Jurkat, Clone E6-1 (cell line): ENCODE measurements at places on chromosomes 6 and 20.

GRCh38 chr20:63519668-63520503 is 679 bp upstream of the PPDPF start:
- DNase-seq, result no peak

DNA sequence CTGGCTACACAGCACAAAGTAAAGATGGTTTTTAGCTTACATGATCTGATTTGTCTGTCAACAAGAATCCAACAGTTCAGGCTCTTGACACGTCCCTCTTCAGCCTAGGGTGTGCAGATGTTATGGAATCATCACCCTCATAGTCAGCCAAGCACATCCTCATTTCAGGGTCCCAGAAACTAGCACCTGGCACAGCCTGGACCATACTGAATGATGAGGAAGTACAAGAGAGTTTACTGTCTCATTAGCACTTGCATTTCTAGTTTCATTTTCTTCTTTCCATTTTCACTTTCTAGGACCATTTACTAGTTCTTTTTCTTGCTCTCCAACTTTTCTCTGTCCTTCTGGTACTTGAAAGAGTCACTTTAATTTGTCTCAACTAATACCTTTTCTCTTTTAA is 6.5 kb downstream of the RIPOR2 start:
- DNase-seq, result no peak

DNA sequence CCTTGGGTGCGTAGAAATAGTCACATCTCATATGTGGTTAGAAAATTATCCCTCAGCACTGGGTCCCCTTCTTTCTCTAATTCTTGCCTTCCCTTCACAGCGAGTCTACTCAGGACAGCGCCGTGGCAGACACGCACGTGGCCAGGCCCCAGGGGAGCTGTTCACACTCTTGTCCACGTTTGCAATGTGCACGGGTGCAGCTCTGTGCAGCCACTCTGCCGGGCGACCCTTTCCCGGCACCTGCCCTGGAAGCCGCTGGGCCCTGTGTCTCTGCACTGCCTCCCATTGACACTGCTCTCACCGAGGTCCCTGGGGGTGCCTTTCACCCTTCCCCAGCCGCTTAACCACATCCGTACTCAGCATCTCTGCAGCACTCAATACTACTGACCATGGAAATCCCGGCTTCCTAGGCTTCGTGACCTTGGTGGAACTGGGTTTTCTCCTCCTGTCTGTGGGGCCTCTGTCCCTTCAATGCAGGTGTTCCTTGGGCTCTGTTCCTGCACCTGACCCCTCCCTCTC is 104.9 kb downstream of the DACT2 start:
- DNase-seq, result no peak

GRCh38 chr6:4780360-4780812 is 4.2 kb downstream of the CDYL start:
- no peak for DNase-seq

DNA sequence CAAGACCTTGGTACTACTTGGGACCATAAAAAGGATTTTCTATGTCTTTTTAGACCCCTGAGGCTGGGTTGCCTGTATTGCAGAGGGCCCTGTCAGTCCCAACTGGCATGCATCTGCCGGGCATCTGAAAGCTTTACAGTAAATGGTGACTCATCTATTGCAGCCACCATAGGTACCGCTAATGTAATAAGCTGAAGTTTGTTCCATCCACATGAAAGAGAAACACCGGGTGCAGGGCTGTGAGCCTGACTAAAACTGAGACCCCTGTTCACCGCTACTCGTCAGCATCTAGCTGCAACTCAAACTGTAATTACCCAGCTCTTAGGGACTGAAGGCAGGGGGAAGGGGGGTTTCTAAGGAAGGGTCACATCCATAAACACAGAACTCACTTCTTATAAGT is 49.5 kb downstream of the TRERF1 start:
- peak; percentile 26 for DNase-seq

- no peak for DNase-seq
Observed at GRCh38 chr6:81769824-81770223, 17.3 kb upstream of the TENT5A start.

DNA sequence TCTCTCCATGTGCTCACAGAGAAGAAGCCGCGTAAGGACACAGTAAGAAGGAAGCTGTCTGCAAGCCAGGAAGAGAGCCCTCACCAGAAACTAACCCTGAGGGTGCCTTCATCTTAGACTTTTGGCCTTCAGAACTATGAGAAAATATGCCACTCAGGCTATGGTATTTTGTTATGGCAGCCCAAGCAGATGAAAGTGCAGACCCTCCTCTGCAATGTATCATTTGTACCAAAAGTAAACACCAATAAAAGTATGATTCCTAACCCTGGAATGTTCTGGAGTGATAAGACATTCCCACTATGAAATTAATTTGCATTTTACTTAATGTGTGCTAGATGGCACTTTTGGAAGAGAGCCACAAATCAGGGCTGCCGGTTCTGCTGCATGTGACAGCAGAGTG is 594.3 kb downstream of the UTRN start:
- DNase-seq, result no peak

DNA sequence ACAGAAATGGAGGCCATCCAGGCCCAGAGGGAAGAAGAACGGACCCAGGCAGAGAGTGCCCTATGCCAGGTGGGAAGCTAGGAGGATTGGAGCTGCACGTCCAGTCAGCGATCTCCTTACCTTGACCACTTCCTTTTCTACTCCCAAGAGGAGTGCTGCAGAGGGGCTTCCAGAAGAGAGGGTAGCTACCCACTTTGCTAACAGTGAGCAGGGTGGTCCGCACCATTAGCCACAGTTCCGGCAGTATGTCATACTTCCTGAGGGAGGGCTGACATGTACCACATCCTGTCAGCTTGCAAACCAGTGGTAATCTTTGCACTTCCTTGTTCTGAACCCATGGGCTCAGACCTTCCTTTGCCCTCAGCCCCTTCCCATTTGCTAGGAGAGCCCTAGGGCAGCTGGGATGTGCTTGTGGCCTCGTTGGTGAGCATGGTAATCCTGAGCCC is 35.4 kb downstream of the CEP250 start:
- DNase-seq, result peak; percentile 86

- peak; percentile 48 for DNase-seq
Observed at GRCh38 chr20:33663161-33664084, 1.3 kb downstream of the C20orf144 start.

DNA sequence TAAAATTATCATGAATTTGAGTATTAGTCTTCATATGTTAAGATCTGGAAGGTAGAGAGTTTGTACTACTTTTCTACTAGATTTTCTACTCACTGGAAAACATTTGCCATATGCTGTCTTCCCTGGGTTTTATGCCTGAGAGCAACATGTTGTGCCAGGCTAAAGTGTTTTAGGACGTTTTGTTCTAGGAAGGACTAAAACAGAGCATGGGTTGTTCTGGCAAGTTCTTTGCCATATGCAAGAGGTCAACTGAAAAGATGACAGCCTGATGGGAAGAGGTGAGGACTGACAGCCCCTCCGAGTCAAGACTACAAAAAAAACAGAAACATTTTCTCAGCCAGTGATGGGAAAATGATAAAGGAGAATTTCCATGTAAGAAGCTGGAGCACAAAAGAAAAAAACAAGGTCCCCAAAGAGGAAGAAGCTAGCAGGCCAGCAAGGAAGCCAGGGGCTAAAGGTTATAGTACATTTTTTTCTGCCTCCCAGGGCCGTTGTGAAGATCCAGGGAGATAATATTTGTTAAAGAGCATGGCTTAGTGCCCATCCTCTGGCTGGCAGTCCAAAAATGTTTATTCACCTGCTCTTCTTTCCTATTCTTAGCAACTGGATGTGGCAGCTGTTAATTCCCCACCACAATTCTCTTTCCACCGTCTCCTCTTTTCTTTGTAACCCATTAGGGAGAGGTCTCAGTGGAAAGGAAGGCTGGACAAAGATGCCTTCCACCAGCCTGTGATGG is 7.8 kb downstream of the SCGN start:
- DNase-seq, result no peak

DNA sequence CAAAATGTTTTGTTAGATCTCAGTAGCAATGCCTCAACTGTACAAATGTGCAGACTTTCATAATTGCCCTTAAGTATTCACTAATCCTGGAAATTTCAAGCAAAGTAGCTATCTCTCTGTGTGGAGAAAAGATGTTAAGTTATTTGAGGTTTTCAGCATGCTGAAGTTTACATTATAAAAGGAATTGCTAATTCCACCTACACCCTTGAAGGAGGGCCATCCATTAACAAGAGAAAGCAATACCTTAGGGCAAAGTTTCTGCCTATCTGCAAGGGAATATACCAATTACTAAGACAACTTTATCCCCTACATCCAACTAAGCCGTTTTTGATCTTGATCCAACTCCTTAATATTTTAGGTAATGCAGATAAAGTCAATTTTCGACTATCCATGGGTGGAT is 380.7 kb upstream of the BTBD3 start:
- no peak for DNase-seq

DNA sequence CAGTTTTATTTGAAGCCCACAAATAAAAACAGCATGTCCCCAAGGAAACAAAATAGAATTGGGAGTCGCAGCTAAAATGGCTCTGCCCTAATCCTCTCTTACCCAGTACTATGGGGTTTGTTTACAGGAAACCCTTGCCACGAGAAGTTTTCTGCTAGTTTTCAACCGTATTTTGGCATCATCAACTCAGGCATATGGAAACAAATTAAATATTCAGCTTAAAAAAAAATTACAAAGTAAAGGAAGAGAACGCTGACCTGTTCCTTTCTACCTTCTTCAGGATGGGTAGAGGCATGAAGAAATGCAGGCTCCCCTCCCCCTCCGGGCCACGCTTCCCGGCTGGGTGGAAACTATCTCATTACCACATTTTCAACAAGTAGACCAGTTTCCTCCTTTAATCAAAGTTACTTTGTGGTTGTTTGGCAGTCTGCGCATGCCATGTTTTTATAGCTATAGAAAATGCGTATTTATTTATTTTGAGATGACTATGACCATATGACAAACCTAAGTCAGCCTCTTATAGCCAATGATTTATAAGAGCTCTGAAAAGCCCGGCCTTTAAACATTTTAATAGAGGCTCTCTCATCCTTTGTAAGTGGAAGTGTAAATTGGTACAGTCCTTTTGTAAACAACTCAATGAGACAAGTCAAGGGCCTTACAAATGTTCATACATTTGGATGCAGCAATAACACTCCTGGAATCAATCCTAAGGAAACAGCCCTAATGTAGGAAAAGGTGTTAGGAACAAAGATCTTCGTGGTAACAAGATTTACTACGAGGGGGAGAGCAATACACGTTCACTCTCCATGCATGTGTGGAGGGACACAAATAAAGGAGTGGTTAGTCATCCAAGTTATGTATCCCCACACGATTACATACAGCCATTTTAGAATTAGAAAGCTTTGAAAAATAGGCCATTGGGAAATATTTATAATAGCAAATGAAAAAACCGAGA is 16.1 kb upstream of the ZNF217 start:
- peak; percentile 79 for DNase-seq

- no peak for DNase-seq
Observed at GRCh38 chr20:48403167-48403761, 424.5 kb downstream of the PREX1 start.

DNA sequence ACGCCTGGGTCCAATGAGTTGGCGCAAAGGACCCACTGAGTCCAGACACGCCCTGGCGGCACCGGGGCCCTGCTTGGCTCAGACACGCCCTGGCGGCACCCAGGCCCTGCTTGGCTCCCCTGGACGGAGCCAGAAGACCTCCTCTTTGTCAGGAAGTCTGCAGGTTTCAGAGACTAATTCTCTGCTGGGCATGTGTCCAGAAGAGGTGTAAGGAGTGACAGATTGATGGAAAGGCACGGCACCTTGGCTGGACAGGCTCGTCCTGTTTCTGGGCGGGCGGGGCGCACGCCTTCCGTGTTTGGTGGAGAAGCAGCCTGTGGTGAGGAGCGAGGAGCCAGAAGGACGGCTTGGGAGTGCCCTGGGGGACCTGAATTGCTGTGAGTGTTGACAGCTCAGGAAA is 23.1 kb upstream of the DACT2 start:
- no peak for DNase-seq

- DNase-seq, result peak; percentile 15
Observed at GRCh38 chr6:136526196-136526930, 23.9 kb downstream of the MAP7 start.

DNA sequence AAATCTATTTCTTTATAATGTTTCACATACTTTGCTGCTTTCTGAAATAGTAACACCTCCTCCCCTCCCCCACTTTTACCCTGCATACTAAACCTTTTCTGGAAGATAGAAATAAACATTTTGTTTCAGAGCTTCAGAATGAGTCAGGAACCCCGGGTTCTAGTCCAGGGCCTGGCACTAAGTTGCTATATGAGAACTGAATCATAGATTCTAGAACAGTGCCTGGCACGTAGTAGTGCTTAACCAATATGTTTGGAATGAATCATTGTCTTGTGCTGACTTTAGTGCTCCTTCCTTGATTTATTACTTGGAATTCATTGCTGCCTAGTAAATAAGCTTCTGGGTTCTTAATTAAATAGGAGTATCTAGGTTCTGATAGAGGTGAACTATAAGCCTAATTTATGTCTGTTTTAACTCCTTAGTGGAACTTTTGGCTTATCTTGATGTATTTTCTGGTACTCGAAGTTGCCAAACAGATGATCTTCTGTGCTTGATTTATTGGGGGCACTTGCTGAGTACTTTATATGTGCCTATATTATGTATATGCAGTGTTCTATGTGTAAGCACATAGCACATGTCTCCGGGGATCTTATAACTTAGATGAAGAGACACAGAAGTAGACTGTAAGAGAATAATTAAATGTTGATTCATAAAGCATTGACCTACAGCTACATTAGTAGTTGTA is 18.6 kb downstream of the TAB2 start:
- no peak for DNase-seq

GRCh38 chr20:40782043-40782368 is 93.0 kb upstream of the MAFB start:
- no peak for DNase-seq

- no peak for DNase-seq
Observed at GRCh38 chr6:129498541-129498940, 211.4 kb downstream of the ARHGAP18 start.

- DNase-seq, result no peak
Observed at GRCh38 chr20:44187772-44188709, 1.1 kb upstream of the JPH2 start.

DNA sequence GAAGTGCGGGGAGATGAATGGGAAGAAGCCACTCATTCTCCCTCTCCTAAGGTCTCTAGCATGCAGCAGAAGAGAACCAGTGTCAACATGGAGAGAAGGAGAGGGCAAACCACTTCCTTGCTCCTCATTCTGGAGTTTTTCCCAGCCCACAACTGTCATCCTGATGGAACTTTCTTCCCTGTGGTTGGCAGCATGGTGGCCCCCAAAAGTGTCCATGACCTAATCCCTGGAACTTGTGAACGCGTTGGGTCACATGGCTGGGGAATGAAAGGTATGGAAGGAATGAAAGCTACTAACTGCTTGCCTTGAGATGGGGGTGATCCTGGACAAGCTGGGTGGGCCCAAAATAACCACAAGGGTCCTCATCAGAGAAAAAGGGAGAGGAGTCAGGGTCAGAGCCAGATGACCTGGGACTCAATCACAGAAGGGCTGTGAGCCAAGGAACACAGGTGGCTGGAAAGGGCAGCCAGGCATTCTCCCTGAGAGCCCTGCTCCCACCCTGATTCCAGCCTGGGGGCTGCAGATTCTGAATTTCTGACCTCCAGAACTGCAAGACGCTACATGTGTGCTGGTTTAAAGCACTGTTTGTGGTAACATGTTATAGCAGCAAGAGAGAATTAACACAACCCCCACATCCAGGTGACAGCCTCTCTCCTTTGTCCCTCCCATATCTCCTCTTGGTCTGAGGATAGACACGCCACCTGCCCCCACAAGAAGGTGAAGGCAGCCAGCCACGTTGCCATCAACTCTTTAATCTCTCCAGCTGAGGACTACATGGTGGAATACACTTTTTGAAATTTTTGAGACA is 63.2 kb downstream of the PYGB start:
- peak; percentile 23 for DNase-seq

- no peak for DNase-seq
Observed at GRCh38 chr20:58865843-58866242, 13.3 kb downstream of the GNAS start.
